ENCODE measurements at places on chromosomes 6 and 20.

GRCh38 chr6:151089978-151090377 lies 149.8 kb upstream of the AKAP12 start:
- DNase-seq = no peak

GRCh38 chr6:101824551-101825345 lies 431.2 kb downstream of the GRIK2 start:
- no peak for DNase-seq

DNA sequence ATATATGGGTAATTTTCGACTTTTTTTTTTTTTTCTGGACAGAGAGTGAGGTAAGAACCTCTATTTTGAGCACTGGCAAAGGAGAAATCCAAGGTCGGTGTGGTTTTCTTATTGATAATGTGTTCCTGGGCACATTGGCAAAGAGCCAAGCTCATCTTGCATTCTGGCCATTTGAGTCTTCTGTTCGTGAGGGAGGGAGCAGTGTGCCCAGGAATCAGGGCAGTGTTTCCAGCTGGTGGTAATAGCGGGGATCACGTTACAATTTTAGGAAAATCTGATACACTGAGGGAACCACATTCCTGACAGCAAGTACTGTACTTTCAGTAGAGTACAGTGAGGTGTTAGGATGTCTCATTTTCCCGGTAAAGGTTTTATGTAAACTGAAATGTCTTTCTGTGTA lies 442.3 kb upstream of the MAP3K7 start:
- no peak for DNase-seq

DNA sequence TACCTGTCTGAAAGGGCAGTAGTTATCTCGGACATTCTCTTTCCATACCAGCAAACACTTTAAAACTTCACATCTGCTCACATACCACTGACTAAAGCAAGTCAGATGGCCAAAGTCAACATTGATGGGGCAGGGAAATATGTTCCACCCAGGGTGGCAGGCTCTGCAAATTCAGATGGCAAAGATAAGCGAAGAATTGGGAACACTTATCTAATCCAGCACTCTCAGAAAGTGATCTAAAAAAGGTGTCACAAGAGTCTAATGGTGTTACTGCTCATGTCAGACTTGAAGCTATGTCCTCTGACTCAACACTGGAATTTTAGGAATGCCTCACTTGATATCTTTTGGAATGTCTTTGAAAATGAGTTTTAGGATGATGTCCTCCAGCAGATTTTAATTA lies 1086.2 kb downstream of the KIF16B start:
- peak; percentile 5 for DNase-seq

GRCh38 chr6:126766820-126767219 lies 351.7 kb upstream of the RSPO3 start:
- DNase-seq = no peak

DNA sequence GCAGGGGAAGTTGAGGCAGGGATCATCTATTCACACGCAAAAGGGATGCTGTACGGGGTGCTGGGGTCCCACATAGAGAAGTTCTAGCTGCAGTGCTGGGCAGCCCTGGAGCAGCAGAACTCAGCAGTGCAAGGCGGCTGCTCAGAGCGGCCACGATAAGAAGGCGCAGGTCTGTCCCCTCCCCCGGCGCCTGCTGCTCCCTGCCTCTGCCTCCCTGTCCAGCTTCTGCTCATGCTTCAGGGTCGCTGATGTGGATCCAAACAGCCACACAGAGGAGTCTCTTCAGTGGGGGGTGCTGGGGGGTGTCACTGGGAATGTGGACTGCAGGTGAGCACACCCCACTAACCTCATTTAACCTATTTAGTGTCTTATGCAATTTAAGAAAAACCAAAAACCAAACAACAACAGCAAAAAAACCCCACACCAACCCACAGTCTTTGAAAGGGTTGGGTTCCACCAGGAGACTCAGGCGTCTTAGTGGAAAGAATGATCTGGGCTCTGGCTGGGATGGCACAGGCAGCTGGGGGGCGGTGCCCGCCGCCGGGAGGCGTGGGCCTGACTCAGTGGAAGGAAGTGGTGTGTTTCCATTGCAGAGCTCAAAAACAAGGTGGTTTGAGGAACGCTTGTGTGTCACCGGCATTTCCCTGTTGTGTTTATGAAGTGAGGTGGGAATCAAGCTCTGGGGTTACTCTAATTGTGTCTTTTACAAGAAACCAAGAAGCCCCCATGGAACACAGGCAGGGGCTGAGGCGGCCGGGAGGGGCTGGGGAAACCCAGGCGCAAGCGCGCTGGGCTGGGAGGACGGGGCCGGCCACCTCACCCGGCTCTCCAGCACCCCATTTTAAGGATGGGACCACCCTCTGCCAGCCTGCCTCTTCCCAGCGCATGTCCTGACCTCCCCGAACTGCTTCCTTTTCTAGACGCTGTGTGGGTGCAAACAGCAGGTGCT lies 55.1 kb downstream of the IRF4 start:
- DNase-seq = no peak

DNA sequence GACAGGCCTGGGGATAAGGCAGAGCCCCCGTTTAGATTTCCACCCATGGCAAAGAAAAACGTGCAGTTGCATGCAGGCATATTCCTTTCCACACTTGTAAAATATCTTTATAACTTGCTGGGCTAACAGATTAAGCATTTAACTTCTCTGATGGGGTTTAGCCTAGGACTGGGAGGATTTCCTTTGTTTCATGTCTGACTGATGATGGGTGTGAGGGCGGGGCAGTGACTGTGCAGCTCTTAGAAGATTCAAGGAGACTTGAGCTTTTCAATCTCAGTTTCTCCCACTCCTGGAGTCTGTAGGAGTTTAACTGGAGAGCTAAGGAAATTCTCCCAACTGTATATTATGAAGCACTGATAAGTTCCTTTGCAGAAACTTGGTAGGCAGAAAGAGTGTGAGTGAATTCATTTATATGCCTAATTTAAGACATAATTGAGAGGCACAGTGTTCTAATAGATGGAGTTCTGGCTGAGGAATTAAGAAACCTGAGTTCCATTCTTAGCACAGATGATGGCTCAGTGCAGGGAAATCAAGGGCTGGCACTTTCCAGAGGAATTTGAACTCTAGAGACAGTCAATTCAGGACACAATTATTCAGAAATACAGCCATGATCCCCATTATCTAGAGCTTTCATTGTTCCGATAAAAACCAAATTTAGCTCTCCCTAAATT lies 214.6 kb upstream of the CNR1 start:
- no peak for DNase-seq

DNA sequence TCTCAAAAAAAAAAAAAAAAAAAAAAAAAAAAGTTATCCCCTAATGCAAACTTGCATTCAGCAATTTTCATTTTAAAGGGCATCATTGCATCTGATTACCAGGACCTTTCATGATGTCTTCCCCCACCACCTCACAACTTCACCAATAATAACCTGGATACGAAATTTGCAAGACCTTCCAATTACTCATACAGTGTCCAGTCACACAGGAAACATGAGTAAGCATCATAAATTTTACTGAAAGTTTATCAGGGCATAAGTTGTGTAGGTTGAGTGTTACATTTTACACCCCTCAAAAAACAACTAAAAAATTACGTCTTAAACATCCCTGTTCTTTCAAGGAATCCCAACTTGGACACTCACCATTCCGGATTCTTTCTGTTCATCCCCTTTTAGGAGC lies 79.1 kb upstream of the ANKEF1 start:
- DNase-seq = no peak

DNA sequence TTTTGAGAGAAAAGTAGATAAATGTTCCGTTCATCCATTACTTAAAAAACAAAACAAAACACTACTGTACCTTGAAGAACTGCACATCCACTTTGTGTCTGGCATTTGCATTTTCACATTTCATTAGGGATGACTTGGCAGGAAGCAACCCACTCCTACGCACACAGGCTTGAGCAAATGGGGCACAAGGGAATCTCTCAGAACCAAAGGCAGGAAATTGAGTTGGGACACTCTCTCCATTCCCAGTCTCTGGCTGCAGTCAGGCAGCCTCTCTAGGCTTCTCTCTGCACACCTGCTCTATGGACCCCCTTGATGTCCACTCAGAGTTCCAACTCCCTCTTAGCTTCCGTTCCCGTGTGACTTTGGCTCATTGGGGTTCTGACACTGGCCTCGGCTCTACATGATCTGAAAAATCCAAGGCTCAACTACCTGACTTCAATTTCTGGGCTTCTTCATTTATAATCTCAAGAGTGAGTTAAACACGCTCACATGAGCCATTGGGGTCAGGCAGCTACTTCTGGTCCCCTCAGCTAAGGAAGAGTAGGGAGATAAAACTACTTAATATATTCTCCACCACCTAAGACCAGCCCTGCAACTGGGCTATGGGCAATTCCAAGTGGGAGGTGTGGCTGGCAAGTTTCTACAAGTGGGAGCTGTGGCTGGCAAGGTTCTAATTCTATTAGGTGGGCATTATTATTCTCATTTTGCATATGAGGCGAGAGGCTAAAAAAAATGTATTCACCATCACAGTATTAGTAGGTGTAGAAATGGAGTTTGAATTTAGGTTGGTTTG lies 251.9 kb downstream of the SOD2 start:
- DNase-seq = no peak

DNA sequence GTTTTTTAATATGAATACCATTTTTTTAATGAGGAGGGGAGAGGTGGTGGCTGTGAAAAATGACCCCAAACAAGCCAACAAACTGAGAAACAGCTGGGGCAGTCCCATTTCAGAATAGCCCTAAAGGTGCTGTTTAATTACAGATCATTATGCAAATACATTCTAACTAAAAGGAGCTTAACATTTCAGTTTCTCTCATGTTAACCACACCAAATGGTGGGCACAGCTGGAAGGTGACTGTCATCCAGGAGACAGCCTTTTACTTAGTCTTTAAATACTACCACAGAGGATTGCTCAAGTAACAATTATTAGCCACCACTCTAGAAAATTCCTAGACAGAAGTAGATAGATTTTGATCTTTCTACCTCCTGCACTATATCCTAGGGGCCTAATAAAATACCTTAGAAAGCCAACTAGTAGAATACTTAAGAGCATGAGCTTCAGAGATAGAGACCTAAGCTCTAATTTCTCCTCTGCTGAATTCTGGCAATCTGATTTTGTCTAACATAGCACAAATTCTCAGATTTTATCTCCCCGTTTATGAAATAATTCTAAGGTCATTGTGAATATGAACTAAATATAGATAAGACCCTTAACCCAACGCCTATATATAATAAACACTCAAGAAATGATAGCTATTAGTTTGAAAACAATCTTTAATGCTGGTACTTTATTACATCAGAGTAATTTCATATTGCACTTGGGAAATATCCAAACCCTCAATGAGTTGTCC lies 615.1 kb upstream of the NRSN1 start:
- DNase-seq = no peak

DNA sequence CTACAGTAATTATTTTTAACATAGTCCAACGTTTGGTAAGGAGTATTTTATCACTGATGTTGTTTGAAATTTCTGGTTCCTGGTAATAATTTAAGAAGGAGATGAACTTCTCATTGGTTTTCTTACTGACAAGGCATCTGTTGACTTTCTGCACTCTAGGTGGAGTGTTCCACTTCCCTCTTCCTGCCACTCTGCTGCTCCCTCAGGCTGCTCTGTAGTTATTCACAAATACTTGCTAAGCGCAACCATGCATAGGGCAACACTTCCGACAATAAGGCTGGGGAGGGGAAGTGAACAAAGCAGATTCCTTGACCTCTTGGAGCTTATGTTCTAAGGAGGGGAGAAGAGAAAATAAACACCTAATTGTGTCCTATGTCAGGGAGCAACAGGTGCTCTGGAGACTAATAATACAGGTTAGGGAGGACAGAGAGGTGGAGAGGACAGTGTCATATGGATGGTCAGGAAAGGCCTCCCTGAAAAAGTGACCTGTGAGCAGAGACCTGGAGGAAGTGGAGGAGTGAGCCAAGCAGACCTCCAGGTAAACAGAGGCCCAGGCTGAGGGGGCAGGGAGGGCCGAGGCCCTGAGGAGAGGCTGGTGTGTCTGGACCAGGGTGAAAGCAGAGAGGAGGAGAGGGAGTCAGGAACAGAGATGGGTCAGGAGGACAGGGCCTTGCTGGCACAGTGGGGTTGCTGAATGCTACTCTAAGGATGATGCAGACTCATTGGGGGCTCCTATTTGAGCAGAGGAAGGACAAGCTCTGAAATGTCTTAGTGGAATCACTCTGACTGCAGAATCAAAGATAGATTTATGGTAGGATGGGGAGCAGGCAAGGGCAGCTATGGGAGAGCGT lies 134.8 kb upstream of the SLC24A3 start:
- no peak for DNase-seq

DNA sequence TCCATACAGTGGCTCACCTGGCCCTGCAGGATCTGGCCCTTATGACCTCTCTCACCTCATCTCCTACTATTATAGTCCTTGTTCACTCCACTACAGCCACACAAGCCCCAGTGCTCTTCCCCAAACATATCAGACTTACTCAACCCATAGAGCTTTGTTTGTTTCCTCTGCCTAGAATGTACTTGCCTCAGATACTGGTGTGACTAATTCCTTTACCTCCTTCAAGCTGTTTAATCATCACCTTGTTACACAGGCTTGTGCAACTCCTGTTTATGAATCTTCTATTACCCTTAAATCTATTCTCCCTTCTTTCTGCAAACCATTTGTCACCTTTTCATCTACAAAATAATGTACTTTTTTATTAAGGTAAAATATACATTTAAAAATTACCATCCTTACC lies 3.2 kb downstream of the DEFB125 start:
- DNase-seq = no peak

GRCh38 chr6:125906158-125906998 lies 50.2 kb upstream of the HINT3 start:
- DNase-seq = no peak

GRCh38 chr6:122118945-122119506 lies 280.4 kb upstream of the HSF2 start:
- no peak for DNase-seq

GRCh38 chr6:113953346-113953745 lies 17.6 kb downstream of the HDAC2 start:
- DNase-seq = no peak

DNA sequence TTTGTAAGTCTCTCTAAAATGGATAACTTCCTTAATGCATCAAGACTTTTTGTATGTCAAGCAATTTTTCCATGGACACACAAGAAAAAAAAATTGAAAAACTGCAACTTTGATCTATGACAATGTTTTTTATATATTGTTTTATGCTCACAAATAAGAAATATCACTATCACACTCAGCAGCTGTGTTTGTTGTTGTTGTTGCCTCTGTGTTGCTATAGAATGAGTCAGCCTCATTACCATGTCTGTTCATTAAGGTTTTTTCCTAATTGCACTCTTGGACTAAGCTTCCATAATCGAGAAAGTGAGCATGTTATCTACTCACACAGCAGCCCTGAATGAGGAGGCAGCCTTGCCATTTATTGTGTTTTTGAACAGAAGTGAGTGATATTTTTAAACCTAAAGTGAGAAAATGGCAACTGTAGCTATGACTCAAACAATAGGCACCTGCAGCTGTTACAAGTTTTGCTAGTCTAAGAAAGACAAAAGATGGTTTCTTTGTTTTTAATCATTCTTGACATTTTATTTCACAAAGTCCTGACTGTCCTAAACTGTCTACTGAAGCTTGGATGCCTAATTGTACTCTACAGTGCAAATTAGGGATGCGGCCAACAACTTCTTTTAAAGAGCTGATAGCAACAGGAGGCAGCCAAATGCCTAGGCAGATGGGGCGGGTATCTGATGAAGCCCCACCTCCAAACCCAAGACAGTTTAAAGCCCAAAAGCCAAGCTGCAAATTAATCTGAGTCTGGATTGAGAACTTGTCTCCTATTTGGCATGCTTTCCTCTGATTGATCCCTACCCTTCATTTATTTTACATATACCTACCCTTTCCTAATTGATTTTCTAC lies 77.9 kb upstream of the DOK5 start:
- no peak for DNase-seq
